Stimulated activated CD4-positive, alpha-beta T cell treated with anti-CD3 and anti-CD28 coated beads, Interleukin-15, amount 100 ng/mL, for 1 hour (primary cell): ENCODE measurements at places on chromosomes 2 and 18.

DNA sequence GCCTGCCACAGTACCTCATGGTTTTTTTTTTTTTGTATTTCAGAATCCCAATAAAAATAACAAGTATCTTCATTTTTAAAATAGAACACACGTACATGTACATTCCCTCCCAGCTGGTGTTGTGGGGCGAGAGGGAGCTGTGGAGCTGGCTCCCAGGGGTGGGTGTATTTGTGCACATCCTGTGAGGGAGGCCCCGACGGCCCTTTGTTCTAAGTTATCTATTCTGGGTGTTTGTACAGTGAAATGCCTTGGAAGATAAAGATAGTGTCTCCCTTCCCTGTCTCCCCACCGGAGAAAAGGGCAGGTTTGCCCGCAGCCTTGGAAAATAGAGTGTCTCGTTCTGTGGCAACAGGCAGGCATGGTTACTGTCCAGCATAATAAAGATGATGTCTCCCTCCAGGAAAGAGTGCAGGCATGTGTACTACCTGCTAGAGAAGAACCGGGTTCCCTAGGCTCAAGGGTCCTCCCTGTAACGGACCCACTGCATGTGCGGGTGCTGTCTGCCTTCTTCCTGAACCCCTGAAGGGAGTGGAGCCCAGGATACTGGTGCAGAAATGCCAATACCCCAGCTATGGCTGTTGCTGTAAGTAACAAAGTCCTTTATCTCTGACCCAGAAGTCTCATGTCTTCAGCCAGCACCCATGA lies 12.1 kb upstream of the ALLC start:
- DNase-seq: no peak

DNA sequence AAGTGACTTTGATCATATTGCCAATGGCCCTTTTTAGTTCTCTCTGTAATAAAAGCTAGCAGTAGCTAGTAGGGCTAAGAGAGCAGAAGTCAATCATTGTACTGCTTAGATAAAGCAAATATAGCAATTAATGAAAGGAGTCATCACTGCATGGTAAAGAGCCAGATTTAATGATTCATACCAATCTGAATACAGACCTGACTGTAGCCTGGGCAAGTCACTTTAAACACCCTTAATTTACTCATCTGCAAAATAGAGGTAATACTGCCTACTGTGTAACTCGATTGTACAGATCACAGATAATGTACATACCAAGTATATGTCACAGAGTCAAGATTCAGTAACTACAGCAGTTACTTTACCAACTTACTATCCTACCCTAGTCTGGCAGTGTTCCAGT lies 63.6 kb downstream of the ASXL2 start:
- DNase-seq: no peak

DNA sequence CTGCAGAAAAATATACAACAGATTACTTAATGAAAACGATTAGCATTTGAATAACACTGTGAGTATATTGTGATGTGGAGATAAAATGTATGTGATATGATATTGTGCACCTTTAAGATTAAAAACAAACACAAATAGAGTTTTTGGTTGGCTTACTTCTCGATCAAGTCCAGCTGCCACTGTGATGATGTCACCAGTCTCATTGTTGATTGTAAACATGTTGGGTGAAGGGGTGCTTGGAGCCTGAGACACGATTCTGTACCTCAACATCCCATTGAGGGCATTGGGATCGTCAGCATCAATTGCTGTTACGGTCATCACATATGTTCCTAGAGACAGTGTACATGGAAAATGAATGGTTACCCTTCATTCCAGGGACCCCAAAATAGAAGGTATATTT lies 174.1 kb downstream of the CDH2 start:
- DNase-seq: no peak

- no peak for DNase-seq
Observed at GRCh38 chr18:8107426-8107825, 501.8 kb upstream of the RAB12 start.

DNA sequence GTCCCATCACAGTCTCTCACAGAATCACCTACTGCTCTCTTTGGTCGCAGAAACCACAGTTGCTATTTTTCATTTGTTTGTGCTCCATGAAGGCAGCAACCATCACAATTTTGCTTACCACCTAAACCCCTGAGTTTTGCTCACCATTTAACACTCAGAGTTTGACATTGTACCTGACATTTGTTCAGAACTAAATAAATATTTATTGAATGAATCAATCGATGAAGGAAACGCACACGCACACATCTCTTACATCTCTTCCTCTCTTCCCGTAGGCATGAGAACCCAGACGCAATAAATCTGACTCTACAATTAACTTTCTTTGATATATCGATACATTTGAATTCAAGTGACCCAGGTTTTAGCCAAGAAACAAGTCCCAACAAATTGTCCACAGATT lies 105.5 kb upstream of the RNF152 start:
- DNase-seq: no peak

DNA sequence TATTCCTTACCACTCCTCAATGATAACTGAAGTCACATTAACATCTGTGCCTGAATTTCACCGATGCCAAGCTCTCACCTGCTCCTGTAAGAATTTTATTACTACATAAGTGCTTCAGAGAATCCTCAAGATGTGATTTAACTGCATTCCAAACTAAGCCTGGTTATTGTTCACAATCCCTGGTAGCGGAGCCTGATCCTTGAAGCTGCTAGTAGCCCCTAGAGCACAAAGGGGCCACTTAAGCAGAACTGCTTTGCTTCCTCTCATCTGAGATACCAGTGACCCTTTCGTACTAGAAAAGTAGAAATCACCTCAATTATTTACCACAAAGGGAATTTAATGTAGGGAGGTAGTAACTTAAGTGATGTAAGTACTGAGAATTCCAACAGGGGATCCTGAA lies 529.6 kb downstream of the CPS1 start:
- DNase-seq: no peak

DNA sequence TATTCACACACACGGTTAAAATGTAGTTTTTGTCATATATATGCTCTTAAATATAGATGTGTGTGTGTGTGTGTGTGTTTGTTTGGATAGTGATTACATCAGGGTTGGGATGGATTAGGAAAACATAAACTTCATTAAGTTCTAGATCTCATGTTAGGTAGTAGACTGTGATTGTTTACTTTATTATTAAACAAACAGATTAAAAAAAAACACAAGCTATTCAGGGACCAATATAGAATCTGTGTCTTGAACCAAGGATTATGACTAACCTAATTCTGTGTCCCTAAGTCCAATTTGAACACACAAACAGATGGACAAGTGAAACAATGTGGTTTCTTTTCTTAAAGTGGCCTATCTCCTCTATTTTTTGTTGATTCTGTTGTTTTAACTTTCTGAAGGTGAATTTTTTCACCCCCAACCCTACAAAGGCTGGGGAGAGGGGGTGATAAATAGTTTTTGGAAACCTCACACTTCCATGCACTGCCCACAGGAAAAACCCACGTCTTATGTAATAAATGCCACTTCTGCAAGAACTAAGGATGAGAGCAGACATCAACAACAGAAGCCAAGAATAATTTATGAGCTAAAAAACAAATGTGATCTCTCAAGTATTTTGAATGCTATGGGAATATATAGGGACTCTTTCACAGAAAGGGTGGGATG lies 40.7 kb downstream of the IL1R2 start:
- no peak for DNase-seq

- DNase-seq: no peak
Observed at GRCh38 chr2:181952404-181953226, 33.0 kb upstream of the PPP1R1C start.

GRCh38 chr18:7576685-7577084 lies 9.6 kb downstream of the PTPRM start:
- no peak for DNase-seq

DNA sequence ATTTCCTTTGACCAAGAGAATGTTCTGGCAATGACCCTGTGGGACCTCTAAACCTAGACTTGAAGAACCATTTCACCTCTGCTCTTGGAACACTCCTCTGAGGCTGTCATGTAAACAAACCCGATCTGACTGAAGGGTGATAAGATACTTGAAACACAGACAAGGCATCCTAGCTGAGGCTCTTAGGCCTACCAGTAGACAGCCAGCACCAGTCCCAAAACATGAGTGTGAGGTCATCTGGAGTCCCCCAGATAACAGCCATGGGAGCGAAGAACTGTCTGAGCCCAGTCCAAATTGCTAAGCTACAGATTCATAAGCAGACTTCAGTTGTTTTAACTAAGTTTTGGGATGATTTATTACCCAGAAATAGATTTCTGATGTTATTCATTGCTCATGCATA lies 39.5 kb upstream of the LHCGR start:
- no peak for DNase-seq

GRCh38 chr2:135424849-135425248 lies 106.2 kb downstream of the ZRANB3 start:
- no peak for DNase-seq

DNA sequence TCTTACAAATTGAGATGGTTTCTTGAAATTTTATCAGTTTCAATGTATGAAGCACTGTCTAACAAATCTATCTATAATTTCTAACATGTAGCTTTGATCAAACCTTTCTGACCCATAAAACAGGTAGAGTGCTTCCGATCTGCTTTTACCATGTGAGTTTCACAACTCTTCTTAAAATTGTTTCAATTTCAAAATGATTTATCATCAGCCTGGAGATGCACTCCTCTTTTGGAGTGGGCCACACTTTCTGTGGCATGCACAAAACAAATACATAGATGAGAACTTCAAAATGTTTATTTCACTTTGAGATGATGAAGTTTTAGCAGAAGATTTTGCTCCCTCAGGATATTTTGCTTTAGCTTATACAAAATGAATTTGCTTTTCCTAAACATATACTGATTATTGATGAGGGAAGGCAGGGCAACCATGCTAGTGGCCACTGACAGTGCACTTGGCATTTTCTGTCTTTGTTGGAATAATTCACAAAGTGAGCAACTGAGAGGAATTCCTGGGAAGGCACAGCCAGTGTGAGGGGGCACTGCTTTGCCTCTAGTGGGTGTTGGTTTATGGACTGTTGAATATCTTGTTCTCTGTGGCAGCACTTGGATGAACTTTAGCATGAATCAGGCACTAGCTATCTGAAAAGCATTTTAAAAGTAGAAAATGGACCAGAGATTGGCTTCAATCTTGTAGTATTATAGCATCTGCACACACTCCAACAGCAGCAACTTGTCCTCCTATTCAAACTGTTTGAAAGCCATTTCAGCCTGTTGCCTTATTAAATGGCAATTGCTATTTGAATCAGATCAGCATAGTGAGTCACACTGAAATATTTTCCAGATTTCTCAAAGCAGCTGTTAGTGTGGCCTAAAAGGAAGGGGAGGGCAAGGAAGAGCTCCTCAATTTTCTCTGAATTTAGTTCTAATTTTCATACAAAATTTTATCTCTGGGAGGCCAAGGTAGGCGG lies 193.2 kb downstream of the CCDC85A start:
- no peak for DNase-seq

DNA sequence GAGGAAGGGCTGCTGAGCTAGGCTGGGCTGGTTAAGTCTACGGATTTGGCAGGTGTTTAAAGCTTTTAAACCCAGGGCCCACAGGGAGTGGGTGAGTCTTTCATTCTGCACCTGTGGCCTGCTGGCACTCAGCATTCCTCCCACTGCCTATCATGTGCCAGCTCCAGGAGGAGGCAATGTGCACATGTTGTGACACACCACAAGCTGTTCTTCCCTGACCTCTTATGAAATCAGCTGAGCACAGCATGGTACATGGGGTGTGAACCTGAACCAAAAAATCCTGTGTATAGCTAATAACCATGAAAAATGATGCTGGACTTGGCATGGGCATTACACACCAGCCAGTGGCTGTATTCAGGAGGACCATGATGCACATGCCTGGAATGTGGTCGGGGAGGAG lies 297.9 kb upstream of the MMADHC start:
- no peak for DNase-seq

- DNase-seq: no peak
Observed at GRCh38 chr2:150127346-150127990, 360.0 kb downstream of the RND3 start.

GRCh38 chr2:185785851-185786473 lies 47.4 kb downstream of the FSIP2 start:
- no peak for DNase-seq

DNA sequence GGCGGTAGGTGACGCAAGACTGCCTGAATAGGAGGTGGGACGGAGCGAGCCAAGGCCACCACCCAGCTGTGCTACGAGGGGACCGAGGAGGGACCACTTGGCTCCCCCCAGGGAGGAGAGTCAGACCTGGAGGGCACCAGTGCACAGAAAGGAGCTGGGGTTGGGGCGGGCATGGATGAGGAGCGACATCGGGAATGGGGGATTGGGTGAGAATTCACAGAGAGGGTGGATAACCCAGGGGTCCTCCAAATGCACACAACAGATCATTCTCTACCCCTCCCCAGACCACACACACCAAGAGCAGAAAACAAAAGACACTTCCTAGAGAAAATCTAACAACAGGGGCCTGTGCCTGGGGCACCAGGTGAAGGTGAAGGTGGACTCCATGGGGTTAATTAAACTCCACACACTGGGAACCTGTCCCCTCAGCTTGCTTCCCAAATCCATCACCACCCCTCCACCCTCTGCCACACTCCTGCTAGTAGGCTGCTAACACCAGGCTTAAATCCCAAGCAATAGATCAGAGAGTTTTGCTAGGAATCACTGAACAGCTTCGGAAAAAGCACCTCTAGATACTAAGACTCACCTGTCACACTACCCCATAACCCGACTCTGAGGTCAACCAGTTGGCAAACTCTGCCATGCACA lies 274.6 kb downstream of the EIPR1 start:
- DNase-seq: no peak

GRCh38 chr18:63994783-63995399 lies 25.0 kb downstream of the SERPINB8 start:
- no peak for DNase-seq

DNA sequence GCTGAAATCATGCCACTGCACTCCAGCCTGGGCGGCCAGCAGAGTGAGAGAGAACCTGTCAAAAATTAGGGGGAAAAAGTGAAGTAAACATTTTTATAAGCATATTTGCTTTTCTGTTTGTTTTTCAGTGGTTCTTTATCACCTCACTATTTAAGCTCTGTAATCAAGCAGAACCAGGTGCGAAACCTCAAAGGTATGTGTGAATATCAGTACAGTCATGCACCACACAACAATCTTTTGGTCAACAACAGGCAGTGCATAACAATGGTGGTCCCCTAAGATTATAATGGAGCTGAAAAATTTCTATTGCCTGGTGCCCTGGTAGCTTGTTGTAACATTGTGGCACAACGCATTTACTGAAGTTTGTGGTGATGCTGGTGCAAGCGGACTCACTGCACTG lies 167.4 kb upstream of the STON1 start:
- no peak for DNase-seq

DNA sequence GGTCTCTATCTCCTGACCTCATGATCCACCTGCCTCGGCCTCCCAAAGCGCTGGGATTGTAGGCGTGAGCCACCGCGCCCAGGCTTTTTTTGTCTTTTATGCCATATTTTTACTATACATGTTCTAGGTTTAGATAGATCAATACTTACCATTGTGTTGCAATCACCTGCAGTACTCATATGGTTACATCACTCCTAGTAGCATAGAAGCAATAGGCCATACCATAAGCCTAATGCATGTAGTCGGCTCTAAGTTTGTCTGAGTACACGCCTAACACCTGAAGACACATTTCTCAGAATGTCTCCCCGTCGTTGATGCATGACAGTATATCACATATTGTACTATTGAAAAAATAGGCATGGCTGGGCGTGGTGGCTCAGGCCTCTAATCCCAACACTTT lies 27.1 kb upstream of the TGIF1 start:
- no peak for DNase-seq
